ENCODE measurements at places on chromosomes 13 and 19. TPM values are rescaled to one million over a fixed set of nuclear protein-coding genes. Genes with fewer than 3 reads are reported as not detected.

The ABHD8 gene
- total RNA-seq, result 12.2 TPM

The NOP53 gene
- 153 TPM for total RNA-seq

The GAPDHS gene
- total RNA-seq, result not detected

The SYNGR4 gene
- not detected for total RNA-seq

The IFNL3 gene
- total RNA-seq, result not detected

The ZNF737 gene
- 4.1 TPM for total RNA-seq

The F7 gene
- 0.08 TPM for total RNA-seq

The OR7A5 gene
- total RNA-seq, result not detected

The ATP4B gene
- total RNA-seq, result not detected

The EEF2 gene
- total RNA-seq, result 1,974 TPM

The PALM gene
- total RNA-seq, result 32.9 TPM

The GGACT gene
- 1.8 TPM for total RNA-seq

The LIM2 gene
- total RNA-seq, result not detected

The TNNI3 gene
- total RNA-seq, result 4,564 TPM

The ZNF227 gene
- total RNA-seq, result 12.6 TPM

The CYP4F22 gene
- total RNA-seq, result not detected

The SYCN gene
- not detected for total RNA-seq

The LRRC63 gene
- total RNA-seq, result not detected

The CATSPERD gene
- total RNA-seq, result not detected

The ADPRHL1 gene
- total RNA-seq, result 506 TPM

The NLRP4 gene
- total RNA-seq, result not detected

The ZSCAN1 gene
- total RNA-seq, result not detected

The SPRY2 gene
- total RNA-seq, result 35.8 TPM

The CLDN10 gene
- not detected for total RNA-seq

The RFXAP gene
- 1.7 TPM for total RNA-seq

The TSHZ3 gene
- 3.1 TPM for total RNA-seq

The KLHL1 gene
- not detected for total RNA-seq

The SPINT2 gene
- total RNA-seq, result 8.7 TPM
